Activated CD4-positive, alpha-beta T cell treated with anti-CD3 and anti-CD28 coated beads, Interleukin-2, amount 50 U/mL, for 24 hours (primary cell): ENCODE measurements at places on chromosomes 7 and 10.

- DNase-seq = no peak
These were observed 12.5 kb upstream of the PFKP start for GRCh38 chr10:3054851-3055199.

DNA sequence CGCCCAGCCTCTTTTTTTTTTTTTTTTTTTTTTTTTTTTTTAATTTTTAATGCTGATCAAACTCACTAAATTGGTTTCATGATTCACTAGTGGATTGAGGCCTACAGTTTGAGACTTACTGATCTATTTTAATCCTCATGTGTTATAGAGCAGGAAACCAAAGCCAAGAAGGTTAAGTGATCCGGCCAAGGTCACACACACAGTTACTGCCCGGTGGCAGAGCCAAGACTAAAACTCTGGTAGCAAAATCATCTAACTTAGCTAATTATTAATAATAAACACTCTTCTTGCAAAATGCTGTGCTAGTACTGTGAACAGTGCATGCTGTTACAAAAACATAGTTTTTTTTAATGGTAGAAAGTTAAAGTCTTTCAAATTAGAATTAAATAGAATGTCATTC, 188.3 kb upstream of the NFE2L3 start:
- no peak for DNase-seq

- no peak for DNase-seq
These were observed 1071.1 kb downstream of the XPNPEP1 start for GRCh38 chr10:108852211-108852610.

DNA sequence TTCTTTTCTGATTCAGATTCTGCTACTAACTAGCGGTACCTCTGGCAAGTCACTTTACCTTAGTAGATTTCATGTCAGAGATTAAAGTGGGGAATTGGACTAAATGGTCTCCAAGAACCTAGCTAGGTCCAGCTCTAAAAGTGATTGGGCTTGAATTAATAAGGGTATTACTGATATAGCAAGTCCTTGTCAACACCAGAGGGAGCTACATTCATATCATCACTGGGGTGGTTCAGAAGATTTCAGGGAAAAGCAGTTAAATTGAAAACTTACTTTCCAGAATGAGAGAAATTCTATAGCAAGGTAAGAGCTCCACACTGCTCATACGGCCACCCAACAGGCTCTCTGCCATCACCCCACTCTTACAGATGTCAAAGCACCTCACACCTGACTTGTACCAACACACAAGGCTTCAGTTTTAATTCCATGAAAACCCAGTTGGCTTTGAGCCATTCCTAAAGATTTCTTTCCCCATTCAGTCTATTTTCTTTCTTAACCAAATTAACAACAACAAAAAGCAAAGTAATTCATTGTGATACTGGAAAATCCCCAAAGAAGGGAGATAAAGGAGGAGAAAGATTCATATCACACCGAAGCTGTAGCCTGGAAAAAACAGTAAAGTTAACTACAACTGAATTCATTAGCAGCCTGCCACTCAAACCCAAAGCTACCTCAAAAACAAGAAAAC, 38.0 kb upstream of the SPOCK2 start:
- DNase-seq = no peak

DNA sequence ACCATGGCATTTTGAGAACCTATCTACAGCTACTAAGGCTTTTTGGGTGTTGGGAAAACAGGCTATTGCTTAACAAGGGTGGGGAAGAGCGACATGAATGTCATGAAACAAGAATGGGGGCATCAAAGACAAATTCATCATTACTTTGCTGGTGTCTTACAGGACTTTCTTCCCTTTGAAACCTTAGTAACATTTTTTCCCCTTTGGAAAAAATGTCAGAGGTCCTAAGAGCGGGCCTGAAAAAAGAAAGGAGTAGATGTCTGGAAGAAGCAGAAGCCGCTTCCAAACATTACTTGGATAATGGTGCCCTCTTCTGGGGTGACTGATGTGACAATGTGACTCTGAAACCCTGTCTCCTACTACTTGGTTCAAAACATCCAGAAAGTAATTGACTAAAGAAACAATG, 3.8 kb upstream of the DDX50 start:
- no peak for DNase-seq

GRCh38 chr10:85789982-85790789, 576.4 kb downstream of the GRID1 start:
- DNase-seq = no peak

DNA sequence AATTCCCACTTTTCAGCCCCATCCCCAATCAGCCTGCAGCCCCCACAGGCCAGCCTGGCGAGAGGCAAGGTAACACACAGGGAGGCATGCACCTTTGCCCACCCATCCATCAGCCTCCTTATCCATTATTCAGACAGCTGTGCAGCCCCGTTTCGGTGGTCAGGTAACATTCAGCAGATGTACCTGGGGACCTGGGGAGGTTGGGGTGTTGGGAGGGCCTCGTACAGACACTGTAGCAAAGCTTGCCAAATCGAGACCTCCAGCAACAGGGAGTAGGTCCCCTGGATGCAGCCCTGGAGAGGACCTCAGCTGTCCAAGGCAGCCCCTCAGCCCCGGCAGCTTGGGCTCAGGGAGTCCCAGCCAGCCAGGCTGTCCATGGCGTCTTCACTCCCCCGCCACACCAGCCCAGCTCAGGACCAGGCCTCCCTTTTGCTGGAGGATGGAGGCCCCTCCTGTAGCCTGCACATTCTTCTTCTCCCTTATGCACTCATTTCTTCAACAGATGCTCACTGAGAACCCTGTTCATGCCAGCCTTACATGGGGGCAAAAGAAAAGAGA, 8.5 kb upstream of the DRGX start:
- DNase-seq = no peak

DNA sequence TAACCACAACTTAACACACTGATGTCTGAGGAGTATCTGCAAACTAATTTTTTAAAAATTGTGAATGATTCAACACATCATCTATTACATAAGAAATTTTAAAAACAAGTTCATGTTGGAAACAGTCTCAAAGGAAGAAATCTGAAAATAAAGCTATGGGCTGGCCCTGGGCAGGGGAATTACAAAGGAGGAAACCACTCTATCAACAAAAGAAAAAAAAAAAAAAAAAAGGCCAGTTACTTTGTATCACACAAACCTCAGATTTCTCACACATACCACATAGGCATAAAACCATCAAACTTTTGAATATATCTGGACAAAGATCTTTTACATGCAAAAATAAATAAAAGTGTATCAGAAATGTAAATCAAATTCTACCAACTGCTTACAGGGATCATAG, 20.8 kb downstream of the TIAL1 start:
- no peak for DNase-seq

GRCh38 chr7:73820013-73820412, 10.8 kb upstream of the CLDN4 start:
- no peak for DNase-seq

DNA sequence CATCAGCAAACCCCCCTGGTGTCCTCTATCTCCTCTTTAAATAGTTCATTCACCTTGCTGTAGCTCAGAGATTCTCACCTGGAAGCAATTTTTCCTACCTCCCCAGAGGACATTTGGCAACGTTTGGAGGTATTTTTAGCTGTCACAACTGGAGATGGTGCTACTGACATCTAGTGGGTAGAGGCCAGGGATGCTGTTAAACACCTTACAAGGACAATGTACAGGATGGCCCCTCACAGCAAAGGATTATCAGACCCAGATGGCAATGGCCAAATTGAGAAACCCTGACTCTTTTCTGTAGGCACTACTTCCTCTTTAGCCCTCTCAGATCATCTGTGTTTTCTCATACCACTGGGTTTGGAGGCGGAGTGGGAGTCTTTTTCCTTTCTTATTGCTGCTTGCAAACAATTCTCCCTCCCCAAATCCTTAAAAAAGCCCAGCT, 13.2 kb upstream of the TRA2A start:
- no peak for DNase-seq

GRCh38 chr10:49448924-49449323, 53.0 kb upstream of the DRGX start:
- no peak for DNase-seq

DNA sequence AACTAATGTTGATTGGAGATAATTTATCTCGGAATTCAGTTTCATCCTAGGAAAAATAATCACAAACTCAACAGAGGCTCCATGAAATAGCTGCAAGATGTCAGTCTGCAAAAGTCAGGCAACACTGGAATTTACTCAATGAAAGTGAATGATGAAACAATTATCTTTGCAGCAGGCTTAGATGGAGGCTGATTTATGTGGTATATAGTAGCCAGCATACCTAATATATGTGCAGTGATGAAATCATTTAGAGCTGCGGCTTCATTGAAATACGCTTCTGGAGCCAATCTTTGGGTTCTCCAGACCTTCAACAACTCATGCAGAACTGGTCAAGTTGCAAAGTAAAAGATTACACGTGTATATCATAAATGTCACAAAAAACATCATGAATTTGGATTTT, 113.3 kb downstream of the ITGA8 start:
- no peak for DNase-seq

GRCh38 chr10:4485636-4486035, 340.4 kb upstream of the AKR1E2 start:
- DNase-seq = no peak

GRCh38 chr10:1240341-1240775, 184.2 kb downstream of the WDR37 start:
- no peak for DNase-seq

GRCh38 chr7:91029688-91030087, 234.5 kb upstream of the FZD1 start:
- DNase-seq = no peak

- no peak for DNase-seq
These were observed 266.9 kb upstream of the HPS1 start for GRCh38 chr10:98713586-98713985.
